ENCODE measurements at places on chromosomes 1 and 21. TPM values are rescaled to one million over a fixed set of nuclear protein-coding genes. Genes with fewer than 3 reads are reported as not detected.

Gene DLGAP3
- polyA plus RNA-seq: 1.4 TPM

DNA sequence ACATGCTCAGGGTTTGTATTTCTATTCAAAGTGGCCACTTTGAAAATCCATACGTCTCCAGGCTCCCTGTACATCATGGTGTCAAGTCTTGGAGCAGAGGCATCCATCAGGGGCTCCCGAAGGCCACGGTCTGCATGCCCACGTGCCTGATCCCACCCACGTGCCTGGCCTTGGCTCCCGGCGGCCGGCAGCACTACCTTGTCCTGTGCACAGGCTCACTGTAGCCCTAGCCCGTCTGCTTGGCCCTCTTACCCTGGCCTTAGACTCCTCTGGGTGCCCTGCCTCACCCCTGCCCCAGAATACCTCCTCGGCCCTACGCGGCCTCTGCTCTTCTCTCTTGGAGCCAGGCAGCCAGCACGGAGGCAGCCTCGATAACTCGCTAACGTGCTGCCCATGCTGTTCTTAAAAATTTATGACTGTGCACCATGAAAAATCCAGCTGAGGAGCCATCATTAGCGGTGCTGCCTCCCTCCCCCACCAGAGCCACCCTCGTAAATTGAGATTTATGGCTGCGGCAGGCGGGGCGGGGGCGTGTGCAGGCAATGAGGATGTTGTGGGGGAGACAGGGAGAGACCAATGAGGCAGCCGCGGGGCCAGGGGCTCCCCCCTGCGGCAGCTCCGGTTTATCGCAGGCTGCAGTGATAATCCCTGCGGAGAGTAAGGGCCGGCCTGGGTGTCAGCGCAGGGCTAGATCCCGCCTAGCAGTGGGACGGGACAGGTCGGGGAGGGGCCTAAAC lies 24.6 kb downstream of the DMAP1 start:
- H3K36me3 ChIP-seq: no peaks in the 10 kb centered on the region
- no peak overlapping the region for H3K4me3 ChIP-seq
- peak; percentile 28 for DNase-seq
- H3K27ac ChIP-seq: no peak overlapping the region
- peaks cover 36% of the 10 kb centered on the region for H3K4me1 ChIP-seq
- H3K27me3 ChIP-seq: no peaks in the 10 kb centered on the region

DNA sequence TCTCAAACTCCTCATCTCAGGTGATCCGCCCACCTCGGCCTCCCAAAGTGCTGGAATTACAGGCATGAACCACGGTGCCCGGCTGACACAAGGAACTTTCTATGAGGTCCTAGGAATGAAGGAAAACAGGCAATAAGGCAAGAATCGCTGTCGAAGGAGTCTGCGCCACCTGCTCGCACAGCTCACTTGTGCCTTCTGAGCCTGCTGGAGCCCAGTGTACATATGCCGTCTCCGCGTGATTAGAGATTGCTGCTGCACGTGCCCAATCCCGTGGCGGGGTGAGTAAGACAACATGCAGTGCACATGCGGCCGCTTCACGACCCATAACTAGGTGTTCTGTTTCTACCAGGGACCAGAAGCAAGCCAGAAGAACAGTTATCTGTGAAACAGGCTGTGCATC lies 24.3 kb downstream of the H3-3A start:
- no peak overlapping the region for H3K4me3 ChIP-seq
- no peaks in the 10 kb centered on the region for H3K36me3 ChIP-seq
- H3K4me1 ChIP-seq: peaks cover 16% of the 10 kb centered on the region
- DNase-seq: no peak
- H3K27me3 ChIP-seq: no peaks in the 10 kb centered on the region
- H3K27ac ChIP-seq: no peak overlapping the region

- H3K4me1 ChIP-seq: peaks cover 35% of the 10 kb centered on the region
- H3K27ac ChIP-seq: no peak overlapping the region
These were observed 319.2 kb downstream of the NTNG1 start for GRCh38 chr1:107460035-107460434.

GRCh38 chr1:48773133-48773532 lies 3.6 kb downstream of the BEND5 start:
- H3K4me1 ChIP-seq: peaks cover 82% of the 10 kb centered on the region
- peak overlapping the region; percentile 78 for H3K4me3 ChIP-seq
- H3K27me3 ChIP-seq: no peaks in the 10 kb centered on the region
- peaks cover 38% of the 10 kb centered on the region for H3K36me3 ChIP-seq
- DNase-seq: no peak

Gene S100A7A
- polyA plus RNA-seq: not detected

Gene GOLT1A
- not detected for polyA plus RNA-seq

DNA sequence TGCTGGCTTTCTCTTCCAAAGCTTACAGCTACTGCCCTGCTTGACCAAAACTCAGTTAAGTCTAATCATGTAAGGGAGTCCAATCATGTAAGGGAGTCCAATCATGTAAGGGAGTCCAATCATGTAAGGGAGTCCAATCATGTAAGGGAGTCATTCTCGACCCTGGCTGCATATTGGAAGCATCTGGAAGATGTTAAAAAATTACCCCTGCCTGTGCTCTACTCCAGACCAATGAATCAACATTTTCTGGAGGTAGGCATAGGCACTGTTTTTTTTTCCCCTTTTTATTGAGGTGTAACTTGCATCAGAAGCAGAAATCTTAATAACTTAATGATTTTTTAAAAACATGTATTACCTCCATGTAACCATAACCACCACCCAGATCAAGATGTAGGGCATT lies 9.4 kb downstream of the PIGP start:
- no peaks in the 10 kb centered on the region for H3K27me3 ChIP-seq
- peaks cover 6% of the 10 kb centered on the region for H3K36me3 ChIP-seq
- H3K4me1 ChIP-seq: peaks cover 8% of the 10 kb centered on the region
- peak overlapping the region; percentile 52 for H3K27ac ChIP-seq
- no peak overlapping the region for H3K4me3 ChIP-seq

GRCh38 chr1:53061859-53062707 lies at the start of gene PODN:
Gene PODN (plus strand): TSS chr1:53062213. CDS start chr1:53069856, 7,643 bp downstream.
- no peaks in the 10 kb centered on the region for H3K36me3 ChIP-seq
- H3K4me1 ChIP-seq: peaks cover 17% of the 10 kb centered on the region
- H3K27me3 ChIP-seq: peaks cover 40% of the 10 kb centered on the region
- H3K27ac ChIP-seq: no peak within 1 kb of the TSS
- DNase-seq: no peak

GRCh38 chr1:29664711-29665110 lies 428.4 kb downstream of the PTPRU start:
- no peaks in the 10 kb centered on the region for H3K4me1 ChIP-seq
- DNase-seq: no peak
- peaks cover 29% of the 10 kb centered on the region for H3K27me3 ChIP-seq
- H3K4me3 ChIP-seq: no peak overlapping the region

GRCh38 chr1:56771717-56772116 lies 47.5 kb downstream of the FYB2 start:
- H3K36me3 ChIP-seq: no peaks in the 10 kb centered on the region
- H3K27me3 ChIP-seq: peaks cover 21% of the 10 kb centered on the region
- H3K4me3 ChIP-seq: no peak overlapping the region
- H3K27ac ChIP-seq: no peak overlapping the region
- no peak for DNase-seq
- H3K4me1 ChIP-seq: peaks cover 6% of the 10 kb centered on the region

DNA sequence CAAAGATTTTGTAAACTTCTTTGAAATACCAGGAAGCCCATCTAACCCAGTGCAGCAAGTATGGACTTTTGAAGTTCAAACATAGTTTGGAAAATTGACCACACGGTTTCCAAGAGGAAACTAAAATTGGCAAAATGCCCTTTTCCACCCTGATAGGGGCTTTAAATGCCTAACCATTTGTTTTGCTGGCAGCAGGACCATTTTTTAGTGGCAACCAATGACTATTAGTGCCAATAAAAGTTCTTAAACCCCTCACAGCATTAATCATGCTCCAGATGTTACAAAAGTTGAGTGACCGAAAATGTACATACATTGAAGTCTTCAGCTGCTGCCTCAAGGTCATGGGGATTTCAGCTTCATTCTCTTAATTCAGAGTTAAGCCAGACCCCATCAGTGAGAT lies 46.4 kb upstream of the ENAH start:
- H3K4me3 ChIP-seq: no peak overlapping the region
- no peak for DNase-seq
- H3K4me1 ChIP-seq: no peaks in the 10 kb centered on the region
- H3K27ac ChIP-seq: peak overlapping the region; percentile 19
- no peaks in the 10 kb centered on the region for H3K27me3 ChIP-seq

- no peaks in the 10 kb centered on the region for H3K4me1 ChIP-seq
- no peaks in the 10 kb centered on the region for H3K36me3 ChIP-seq
- no peak for DNase-seq
- no peak overlapping the region for H3K4me3 ChIP-seq
These were observed 90.4 kb downstream of the ADAMTS1 start for GRCh38 chr21:26754853-26755252.
